ENCODE measurements at places on chromosomes 2 and 18. TPM values are rescaled to one million over a fixed set of nuclear protein-coding genes. Genes with fewer than 3 reads are reported as not detected.

Gene ANO7
- polyA plus RNA-seq = 1.9 TPM

GRCh38 chr2:50551018-50551726 lies 480.8 kb downstream of the NRXN1 start:
- H3K27me3 ChIP-seq = no peaks in the 10 kb centered on the region
- no peaks in the 10 kb centered on the region for H3K4me1 ChIP-seq
- no peak for DNase-seq
- H3K27ac ChIP-seq = no peak overlapping the region
- H3K36me3 ChIP-seq = no peaks in the 10 kb centered on the region

Gene DUSP19
- 4.4 TPM for polyA plus RNA-seq

DNA sequence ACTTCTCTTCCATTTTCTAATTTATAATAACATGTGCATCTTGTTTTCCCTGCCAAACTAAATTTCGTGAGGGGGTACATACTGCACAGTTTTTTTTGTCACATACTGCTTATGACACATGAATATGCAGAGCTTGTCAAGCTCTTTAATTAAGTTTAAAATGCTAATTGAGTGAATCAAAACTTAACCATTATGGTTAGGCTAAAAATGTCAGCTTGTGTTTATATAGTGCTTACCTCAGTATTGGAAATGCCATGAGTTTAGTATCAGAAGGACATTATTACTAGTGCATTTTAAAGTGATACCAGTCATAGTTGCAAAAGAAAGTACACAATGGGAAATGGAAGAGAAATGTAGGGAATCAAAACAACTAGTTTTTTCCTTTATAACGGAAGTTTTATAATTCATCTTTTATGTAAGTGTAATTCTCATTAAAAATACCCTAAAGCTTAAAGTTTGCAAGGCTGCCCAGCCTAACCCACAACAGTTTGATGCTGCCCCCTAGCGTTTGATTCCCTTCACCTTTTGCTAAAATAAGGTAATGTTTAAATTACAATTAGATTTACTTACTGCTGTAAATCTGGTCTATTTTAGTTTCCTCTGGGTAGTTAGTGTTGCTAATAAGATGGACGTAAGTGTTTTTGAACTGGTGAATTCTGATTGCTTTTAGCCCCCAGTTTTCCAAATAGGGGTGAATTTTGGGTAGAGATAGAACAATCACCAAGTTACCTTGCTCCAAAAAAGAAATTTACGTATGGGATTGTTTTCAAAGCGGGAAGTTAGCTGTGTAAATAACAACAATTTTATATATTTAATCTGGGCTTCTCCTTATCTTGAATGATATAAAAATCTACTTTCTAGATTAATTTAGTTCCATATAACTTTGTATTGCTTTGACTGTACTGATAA lies 3.2 kb downstream of the SLC39A10 start:
- no peaks in the 10 kb centered on the region for H3K27me3 ChIP-seq
- no peaks in the 10 kb centered on the region for H3K4me1 ChIP-seq
- DNase-seq = peak; percentile 92
- peak overlapping the region; percentile 87 for H3K4me3 ChIP-seq

DNA sequence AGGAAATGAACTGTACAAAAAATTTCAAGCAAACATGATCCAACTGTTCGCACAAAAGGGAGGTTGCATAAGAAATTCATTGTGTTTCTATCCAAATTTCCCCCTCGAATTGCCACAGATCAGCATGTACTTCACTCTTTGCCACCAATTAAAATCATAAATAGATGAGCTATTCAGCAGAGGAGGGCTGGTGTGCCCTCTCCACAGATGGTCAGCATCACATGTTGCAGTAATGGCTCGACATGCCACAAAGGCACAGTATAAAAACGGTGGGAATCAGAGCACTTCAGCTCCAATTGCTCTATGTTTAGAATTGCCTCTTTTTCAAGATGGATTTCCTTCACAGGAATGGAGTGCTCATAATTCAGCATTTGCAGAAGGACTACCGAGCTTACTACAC lies at the start of gene G6PC2:
Gene G6PC2, plus strand, starts transcription at position 289 of the 400 bp plus-strand sequence. Its CDS starts 41 bp downstream, at position 330.
- H3K36me3 ChIP-seq = no peaks in the 10 kb centered on the region
- H3K4me3 ChIP-seq = no peak within 1 kb of the TSS
- DNase-seq = no peak
- no peaks in the 10 kb centered on the region for H3K27me3 ChIP-seq

DNA sequence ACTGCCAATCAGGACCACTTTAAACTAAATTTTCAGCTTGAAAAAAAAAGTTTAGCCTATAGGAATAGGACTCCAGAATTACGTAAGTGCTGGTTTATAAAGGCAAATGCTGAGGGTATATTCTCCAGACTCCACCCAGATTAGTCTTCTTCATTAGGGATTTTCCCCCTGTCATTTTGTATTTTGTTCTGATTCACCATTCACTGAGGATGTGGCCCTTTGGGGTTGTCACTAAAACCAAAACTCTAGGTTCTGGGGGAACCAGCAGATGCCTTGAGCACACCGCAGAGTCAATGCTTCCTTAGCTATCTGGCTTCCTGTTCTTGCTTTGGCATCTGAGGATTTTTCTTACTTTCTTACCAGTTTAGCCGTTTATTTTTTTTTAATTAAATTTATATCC lies 10.5 kb downstream of the SCYGR4 start:
- no peak overlapping the region for H3K27ac ChIP-seq
- no peaks in the 10 kb centered on the region for H3K4me1 ChIP-seq
- no peak for DNase-seq
- no peaks in the 10 kb centered on the region for H3K27me3 ChIP-seq

Gene PARD3B
- 13.6 TPM for polyA plus RNA-seq

DNA sequence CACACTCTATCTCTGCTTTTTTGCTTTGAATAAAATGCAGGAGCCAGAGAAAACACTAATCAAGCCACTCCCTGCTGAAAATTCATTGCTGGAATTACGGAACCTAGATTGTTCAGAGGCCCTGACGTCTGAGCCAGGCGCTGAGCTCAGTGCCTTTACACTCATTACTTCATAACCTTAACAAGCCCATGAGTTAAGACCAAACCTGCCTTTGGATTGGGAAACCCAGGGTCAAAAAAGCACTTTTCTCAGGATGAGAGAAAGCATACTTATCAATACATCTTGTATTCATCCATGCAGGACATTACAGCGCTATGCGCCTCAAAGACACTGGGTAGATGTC lies 762 bp downstream of the INO80C start:
- peak overlapping the region; percentile 87 for H3K4me3 ChIP-seq
- H3K4me1 ChIP-seq = peaks cover 8% of the 10 kb centered on the region
- DNase-seq = no peak

Gene ANKRD12
- polyA plus RNA-seq = 36.5 TPM

GRCh38 chr2:113768770-113769169 lies 12.3 kb upstream of the SLC35F5 start:
- no peak overlapping the region for H3K4me3 ChIP-seq
- no peaks in the 10 kb centered on the region for H3K4me1 ChIP-seq
- no peaks in the 10 kb centered on the region for H3K36me3 ChIP-seq
- H3K27ac ChIP-seq = no peak overlapping the region

GRCh38 chr2:172550419-172550818 lies 5.5 kb upstream of the PDK1 start:
- DNase-seq = no peak
- no peak overlapping the region for H3K27ac ChIP-seq
- H3K4me1 ChIP-seq = peaks cover 4% of the 10 kb centered on the region
- no peak overlapping the region for H3K4me3 ChIP-seq
- H3K27me3 ChIP-seq = peaks cover 4% of the 10 kb centered on the region
- no peaks in the 10 kb centered on the region for H3K36me3 ChIP-seq

GRCh38 chr2:241948901-241949735 lies 79.6 kb downstream of the RTP5 start:
- H3K4me3 ChIP-seq = no peak overlapping the region
- H3K36me3 ChIP-seq = peaks cover 24% of the 10 kb centered on the region
- H3K27ac ChIP-seq = no peak overlapping the region
- H3K27me3 ChIP-seq = no peaks in the 10 kb centered on the region
- H3K4me1 ChIP-seq = peaks cover 10% of the 10 kb centered on the region

DNA sequence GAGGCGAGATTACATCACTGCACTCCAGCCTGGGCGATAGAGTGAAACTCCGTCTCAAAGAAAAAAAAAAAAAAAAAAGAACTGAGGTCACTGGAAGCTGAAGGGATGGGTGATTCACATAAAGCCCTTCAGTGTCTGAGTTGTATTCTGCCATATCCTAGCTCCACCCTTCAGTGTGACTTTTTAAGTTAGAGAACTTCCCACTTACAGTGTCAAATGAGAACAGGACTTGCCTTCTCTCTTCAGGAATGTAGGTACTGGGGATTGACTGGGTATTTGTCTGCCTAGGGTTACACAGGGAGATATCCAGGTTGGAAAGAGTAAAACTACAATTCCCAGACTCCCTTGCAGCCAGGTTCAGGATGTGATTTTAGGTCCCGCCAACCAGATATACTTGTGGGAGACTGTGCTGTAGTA lies 37.9 kb downstream of the EHD3 start:
- H3K36me3 ChIP-seq = peaks cover 12% of the 10 kb centered on the region
- H3K27ac ChIP-seq = no peak overlapping the region
- no peaks in the 10 kb centered on the region for H3K4me1 ChIP-seq
- H3K27me3 ChIP-seq = no peaks in the 10 kb centered on the region
- peak; percentile 42 for DNase-seq

DNA sequence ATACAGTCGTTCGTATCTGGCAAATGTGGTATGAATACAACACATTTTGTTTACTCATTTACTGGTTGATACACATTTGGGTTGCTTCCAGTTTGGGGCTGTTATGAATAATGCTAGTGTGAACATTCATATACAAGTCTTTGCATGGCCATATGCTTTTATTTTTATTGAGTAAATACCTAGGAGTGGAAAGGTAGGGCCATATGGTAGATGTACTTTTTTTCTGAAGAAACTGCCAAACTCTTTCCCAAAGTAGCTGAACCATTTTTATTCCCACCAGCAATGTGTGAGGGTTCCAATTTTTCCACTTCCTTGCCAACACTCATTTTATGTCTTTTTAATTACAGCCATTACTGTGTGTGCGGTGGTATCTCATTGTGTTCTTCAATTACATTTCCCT lies 496.2 kb upstream of the NRXN1 start:
- no peak for DNase-seq
- H3K36me3 ChIP-seq = no peaks in the 10 kb centered on the region
- H3K27ac ChIP-seq = no peak overlapping the region
- no peak overlapping the region for H3K4me3 ChIP-seq

- no peaks in the 10 kb centered on the region for H3K27me3 ChIP-seq
- DNase-seq = peak; percentile 50
- H3K27ac ChIP-seq = no peak overlapping the region
- H3K4me1 ChIP-seq = peaks cover 5% of the 10 kb centered on the region
- H3K36me3 ChIP-seq = no peaks in the 10 kb centered on the region
- no peak overlapping the region for H3K4me3 ChIP-seq
These were observed 126.9 kb upstream of the TLK1 start for GRCh38 chr2:171287611-171288010.

DNA sequence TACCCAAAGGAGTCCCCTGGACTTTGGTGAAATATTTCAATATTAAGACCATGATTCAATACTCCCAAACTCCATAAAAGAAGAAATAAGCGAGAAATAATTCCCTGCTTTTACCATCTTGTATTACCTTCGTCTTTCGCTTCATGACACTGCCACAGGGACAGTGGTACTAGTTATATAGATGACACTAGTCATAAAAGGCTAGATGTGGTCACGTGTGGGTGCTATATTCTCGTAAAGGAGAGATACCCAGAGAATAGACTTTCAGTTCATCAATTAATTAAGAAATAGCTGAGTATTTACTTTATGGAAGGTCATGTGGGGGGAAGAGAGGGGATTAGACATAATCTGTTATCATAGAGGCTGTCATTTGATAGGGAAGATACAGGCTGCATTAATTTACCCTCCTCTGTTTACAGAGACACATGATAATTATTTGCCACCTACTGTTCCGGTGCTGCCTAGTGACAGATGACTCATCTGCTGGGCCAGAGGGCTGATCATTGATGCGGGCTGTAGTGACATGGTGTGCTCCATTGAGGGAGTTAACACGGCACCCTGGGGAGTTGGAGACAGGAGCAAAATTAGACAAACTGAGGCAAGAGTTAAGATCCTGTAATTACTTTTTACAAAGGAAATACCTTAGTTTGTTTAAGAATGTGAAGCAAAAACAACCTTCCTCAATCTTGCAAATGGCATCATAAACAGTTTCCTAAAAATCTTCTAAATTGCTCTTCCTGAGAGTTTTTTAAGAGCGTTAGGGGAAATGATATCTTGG lies 78.2 kb upstream of the ITGB6 start:
- H3K4me1 ChIP-seq = no peaks in the 10 kb centered on the region
- H3K36me3 ChIP-seq = no peaks in the 10 kb centered on the region
- H3K27me3 ChIP-seq = no peaks in the 10 kb centered on the region

Gene FSIP2
- 1.2 TPM for polyA plus RNA-seq

DNA sequence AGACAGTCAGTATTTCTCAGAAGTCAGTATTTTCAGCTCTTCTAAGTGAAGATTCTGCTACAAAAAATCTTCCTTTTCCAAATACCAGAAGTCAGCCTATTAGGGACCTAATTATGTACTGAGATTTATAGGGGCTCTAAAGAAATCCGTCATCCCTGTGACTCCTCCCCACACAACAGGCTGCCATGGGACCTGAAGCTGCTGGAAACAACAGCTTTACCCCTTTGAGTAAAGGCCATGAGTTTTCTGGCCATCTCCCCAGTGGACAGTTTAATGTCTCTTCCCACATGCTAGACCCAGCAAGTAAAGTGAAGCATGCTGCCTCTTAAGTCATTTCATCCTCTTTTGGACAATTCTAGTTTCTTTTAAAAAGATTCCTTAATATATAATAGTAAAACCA lies 255.7 kb upstream of the ACVR2A start:
- no peak for DNase-seq
- H3K36me3 ChIP-seq = no peaks in the 10 kb centered on the region
- no peak overlapping the region for H3K4me3 ChIP-seq
- H3K4me1 ChIP-seq = no peaks in the 10 kb centered on the region
- H3K27ac ChIP-seq = no peak overlapping the region

Gene AQP12A
- polyA plus RNA-seq = 0.62 TPM

- no peak overlapping the region for H3K4me3 ChIP-seq
- H3K27me3 ChIP-seq = no peaks in the 10 kb centered on the region
- H3K36me3 ChIP-seq = no peaks in the 10 kb centered on the region
- H3K4me1 ChIP-seq = peaks cover 14% of the 10 kb centered on the region
- no peak for DNase-seq
These were observed 73.2 kb downstream of the DOCK10 start for GRCh38 chr2:224969095-224969494.

DNA sequence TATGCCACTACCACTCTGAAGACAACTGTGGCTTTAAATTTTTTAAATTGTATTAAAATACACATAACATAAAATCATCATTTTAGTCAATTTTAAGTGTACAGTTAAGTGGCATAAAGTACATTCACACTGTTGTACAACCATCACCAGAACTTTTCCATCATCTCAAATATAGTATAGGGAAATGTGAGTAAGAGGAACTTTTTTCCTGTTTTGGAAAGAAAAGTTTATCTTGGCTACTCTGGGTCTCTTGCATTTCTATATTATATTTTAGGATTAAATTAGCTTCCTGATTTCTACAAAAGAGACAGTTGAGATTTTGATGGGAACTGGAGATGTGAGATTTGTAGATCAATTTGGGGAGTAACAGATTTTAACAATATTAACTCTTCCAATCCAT lies 3.3 kb downstream of the TPGS2 start:
- DNase-seq = no peak
- H3K4me1 ChIP-seq = peaks cover 16% of the 10 kb centered on the region
- no peaks in the 10 kb centered on the region for H3K27me3 ChIP-seq
- H3K36me3 ChIP-seq = no peaks in the 10 kb centered on the region
- H3K4me3 ChIP-seq = no peak overlapping the region

Measured in spinal cord (tissue), 10 donors.